NCI-H1436 (cell line): ENCODE measurements at places on chromosomes 7 and 10.
A peak's percentile ranks its signal among the peaks of the same experiment; 100 is the strongest.

- no peak for DNase-seq
Observed at GRCh38 chr10:62856021-62856420, 39.9 kb upstream of the EGR2 start.

GRCh38 chr7:130112662-130113425, 42.5 kb downstream of the KLHDC10 start:
- DNase-seq = no peak

DNA sequence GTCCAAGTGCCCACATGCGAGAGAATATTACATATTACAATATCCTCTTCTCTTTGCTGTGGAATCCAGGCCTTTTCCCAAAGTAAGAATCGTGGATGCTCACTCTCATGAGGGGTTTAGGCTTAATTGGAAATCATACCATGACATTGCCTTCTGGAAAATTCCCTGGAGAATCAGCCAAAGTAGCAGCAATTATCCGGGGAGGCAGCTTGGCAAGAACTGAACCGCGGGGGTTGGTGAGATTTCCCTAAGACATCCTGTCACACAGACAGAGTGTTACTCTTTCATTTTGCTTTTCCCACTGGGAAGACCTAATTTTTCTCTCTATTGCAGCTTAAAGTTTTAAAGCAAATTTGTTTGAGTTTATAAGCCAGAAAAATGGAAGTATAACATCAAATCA, 463.6 kb upstream of the DPP6 start:
- peak; percentile 6 for DNase-seq

DNA sequence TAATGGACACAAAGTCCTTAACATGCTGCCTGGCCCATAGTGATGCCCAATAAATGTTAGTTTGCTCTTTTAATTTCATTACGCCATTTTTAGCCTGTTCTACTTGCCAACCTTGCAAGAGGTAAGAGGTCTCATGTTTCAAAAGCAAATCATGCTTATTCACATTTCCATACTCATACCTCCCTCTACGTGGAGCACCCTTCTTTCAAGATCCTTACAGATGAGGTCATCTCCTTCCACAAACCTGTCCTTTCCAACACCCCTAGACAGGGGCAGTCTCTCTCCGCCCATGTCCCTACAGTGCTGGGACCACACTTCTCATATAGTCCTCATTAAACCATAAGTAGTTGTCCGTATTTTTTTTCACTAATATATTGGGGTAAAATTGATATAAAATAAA, 271.3 kb downstream of the FGFR2 start:
- no peak for DNase-seq

GRCh38 chr7:156651474-156651873, 10.9 kb downstream of the RNF32 start:
- no peak for DNase-seq

- no peak for DNase-seq
Observed at GRCh38 chr7:156438011-156438410, 202.6 kb upstream of the RNF32 start.

DNA sequence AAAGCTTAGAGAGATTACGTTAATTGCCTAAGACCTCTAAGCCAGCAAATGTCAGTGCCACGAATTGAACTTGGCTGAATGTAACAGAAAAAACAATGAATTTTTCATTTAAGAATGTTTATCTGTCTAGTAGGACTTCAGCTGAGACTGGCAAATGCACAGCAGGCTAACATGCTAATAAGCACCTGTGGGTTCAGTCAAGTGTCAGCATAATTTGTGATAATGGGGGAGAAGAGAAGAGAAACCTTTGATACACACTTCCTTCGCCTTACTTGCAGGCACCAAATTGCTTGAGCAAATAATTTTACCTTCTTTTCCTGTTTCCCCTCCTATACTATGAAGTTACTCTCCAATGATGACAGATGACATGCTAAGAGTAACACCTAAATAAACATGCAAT, 1136.5 kb upstream of the SORCS1 start:
- no peak for DNase-seq

- DNase-seq = no peak
Observed at GRCh38 chr10:5844345-5845055, 31.3 kb upstream of the GDI2 start.

DNA sequence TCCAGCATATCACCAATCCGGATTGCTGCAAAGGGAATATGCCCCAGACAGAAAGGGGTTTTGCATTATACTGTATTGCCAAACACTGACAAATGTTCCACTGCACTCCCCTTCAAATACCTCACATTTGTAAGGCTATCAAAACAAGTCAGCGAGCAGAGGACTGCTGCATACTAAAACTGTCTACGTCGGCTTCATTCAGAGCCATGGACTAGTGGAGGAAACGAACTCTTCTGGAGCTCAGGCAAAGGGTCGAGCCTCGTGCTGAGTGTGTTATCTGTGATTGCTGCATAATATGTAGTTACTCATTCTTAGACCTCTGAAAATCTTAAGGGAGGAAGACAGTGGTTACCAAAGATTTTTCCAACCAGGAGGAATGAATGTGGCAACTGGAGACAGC, 200.2 kb downstream of the DYNC1I1 start:
- DNase-seq = no peak

GRCh38 chr10:5071411-5072198, 22.6 kb upstream of the AKR1C3 start:
- DNase-seq = peak; percentile 55

- no peak for DNase-seq
Observed at GRCh38 chr7:100476903-100477870, 1.8 kb downstream of the TSC22D4 start.

- no peak for DNase-seq
Observed at GRCh38 chr7:34357068-34357467, 300.9 kb upstream of the NPSR1 start.

DNA sequence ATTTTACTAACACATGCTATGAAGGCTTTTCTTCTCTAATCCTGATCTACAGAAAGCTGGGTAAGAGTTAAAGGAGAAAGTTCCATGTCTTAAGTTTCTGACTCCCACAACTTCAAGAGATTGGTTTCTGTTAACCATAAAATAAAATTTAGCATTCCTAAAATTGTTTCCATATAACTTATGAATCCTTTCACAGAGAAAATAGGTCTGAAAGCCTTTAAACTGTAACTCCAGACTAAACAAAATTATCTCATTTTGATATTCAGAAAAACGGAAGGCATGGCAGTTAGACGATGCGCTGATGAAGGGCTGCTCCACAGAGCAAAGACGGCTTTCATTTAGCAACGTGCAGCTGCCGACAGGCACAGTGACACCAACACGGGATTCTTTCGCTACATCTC, 133.3 kb downstream of the SLC25A13 start:
- no peak for DNase-seq

DNA sequence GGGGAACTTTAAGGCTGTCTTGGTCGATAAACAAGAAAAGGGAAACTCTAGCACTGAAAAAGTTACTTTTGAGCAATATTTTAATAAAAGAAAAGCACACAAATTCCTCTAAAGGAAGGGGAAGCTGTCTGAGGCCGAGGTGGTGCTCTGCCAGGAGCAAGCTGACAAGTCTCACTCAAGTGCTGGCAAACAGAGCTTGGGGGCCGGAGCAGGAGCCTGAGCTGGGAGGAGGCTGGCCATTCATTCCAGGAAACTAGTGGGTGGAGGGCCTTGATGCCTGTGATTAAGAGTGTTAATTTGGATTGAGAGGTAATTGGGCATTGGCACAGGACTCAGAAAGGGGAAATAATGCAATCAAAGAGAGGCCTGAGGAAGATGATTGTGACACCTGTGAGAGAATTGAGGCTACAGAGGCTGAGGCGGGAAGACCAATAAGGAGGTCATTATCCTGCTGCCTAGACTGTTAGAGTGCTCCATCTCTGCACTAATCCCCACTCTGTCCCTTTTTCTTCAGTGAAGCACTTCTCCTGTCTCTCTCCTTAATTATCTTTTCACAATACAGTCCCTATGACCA, 154.9 kb upstream of the COL1A2 start:
- DNase-seq = no peak

GRCh38 chr7:23347682-23348180, 48.6 kb downstream of the MALSU1 start:
- no peak for DNase-seq

DNA sequence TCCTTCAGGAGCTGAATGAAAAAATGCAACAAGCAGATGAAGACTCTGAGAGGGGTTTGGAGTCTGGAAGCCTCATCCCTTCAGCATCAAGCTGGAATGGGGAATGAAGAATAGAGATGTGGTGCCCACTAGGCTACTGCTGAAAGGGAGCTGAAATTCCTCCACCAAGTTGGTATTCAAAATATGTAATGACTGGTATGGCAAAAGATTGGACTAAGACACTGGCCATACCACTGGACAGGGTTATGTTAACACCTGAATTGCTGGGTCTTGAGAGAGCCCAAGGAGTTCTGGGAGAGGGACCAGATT, 5.4 kb downstream of the IFIT2 start:
- DNase-seq = no peak

DNA sequence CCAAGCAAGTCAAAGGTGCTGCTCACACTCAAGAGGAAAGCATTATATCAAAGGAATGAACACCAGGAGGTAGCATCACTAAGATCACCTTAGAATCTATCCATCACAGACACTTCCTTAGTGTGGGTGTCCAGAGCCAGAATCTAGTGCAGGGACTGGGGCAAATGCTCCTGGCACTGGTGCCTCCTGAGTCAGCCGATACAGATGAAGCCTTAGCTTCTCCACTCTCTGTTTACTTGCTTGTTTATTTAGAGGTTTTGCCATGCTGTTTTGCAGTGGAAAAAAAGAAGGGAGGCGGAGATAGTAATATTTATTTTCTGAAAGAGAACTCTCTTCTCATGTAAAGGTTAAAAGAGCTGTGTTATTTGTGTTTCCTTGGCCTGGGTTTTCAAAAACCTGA, 303.1 kb downstream of the WDR11 start:
- DNase-seq = no peak

- DNase-seq = no peak
Observed at GRCh38 chr7:133339772-133340171, 86.9 kb downstream of the EXOC4 start.

DNA sequence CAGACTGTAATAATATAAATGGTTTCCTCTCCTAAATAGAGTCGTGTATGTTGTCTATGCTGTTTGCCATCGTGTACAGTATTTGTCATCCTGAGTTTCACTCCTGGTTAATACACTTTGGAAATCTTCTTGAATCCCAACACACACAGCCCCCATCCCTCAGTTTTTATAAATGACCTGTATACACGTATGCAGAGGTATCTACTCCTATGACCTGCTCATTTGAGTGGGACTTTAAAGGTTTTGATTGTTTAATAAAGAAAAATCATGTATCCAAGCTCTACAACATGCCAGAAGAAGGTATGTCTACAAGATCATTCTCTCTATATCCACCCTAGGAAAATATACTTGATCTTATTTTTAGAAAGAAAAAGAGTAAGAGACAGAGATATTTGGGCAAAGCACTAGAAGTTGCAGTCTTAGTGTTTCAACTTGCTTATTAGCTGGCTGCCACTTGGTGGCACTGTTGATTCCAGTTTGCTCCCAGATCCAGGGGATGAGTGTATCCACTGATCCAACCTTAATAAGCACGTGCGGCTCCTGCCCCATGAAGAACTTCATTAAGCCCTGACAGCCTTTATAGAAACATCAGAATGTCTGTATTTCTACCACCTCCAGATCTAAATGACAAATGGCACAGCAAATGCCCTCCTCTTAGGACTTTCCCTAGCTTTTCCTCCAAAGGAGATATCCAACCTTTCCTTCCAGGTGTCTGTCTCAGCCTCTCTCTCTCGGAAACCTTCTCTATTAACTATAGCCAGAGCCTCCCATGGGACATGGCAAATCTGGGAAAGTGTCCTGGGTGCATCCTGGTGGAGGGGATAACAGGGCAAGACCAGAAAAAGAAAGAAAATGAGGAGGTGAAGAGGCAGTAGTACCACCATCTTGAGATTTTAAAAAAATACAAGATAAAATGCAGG, 181.6 kb upstream of the NEBL start:
- peak; percentile 66 for DNase-seq

GRCh38 chr10:113534423-113534822, 18.4 kb upstream of the HABP2 start:
- DNase-seq = no peak

DNA sequence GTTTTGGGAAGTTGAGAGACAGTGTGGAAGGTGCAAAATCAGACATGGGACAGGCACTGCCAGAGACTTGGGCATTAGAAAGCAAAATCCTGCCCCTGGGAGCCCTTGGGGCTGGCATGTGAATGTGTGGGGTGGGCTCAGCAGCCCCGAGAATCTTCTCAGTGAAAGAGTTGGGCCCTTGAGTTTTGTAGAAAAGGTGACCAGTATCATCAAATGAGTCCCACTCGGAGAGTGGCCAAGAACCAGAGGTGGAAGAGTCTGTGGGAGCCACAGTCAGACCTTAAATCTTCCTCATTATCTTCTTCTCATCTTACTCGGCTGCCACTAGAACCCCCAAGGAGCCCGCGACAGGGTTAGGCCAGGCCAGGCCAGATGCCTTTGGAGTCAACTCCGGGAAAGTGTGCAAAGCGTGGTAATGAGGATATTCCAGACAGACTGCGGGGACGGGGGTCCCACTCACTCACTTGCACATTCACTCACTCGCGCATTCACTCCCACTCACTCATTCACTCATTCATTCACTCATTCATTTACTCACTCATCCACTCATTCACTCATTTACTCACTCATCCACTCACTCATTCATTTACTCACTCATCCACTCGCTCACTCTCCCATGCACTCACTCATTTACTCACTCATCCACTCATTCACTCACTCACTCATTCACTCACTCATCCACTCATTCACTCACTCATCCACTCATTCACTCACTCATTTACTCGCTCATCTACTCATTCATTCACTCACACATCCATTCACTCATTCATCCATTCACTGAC, 74.9 kb downstream of the CARD11 start:
- no peak for DNase-seq

- no peak for DNase-seq
Observed at GRCh38 chr7:101845974-101846373, 28.5 kb downstream of the CUX1 start.

DNA sequence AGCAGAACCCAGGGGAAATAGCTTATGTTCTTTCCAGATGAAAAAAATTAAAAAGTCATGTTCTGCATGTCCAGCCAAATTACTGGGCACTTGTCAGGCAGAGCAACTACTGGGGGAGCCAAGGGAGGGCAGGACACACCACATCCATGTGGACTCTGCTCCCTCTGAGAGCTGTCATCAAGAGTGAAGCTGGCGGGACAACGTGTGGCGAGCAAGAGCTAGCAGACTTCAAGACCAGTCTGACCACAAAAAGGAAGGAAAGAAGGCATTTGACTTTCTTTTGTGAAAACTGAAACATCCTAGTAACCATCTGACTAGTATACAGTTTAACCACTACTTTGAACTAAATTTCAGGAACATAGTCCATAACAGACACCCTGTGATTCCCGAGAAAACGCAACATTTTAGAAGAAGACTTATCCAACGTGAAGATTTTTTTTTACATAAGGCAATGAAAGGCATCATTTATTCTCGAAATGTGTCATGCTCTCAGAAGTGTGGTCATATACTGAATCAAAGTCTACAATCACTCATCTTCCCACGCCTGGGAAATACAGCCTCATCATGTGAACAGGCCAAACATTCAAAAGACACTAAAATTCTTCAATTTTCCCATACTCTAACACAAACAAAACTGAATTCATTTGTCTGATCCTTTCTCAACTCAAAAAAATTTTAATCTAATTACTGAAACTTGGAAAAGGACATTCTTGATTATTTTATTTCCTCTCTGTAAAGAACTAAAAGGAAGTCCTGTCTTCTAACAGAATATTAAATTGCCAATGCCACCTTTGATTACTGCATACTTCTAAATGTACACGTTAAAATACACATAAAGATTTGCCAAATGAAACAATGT, 15.5 kb downstream of the CYTH3 start:
- no peak for DNase-seq
